ENCODE measurements at places on chromosomes 7 and 10.

DNA sequence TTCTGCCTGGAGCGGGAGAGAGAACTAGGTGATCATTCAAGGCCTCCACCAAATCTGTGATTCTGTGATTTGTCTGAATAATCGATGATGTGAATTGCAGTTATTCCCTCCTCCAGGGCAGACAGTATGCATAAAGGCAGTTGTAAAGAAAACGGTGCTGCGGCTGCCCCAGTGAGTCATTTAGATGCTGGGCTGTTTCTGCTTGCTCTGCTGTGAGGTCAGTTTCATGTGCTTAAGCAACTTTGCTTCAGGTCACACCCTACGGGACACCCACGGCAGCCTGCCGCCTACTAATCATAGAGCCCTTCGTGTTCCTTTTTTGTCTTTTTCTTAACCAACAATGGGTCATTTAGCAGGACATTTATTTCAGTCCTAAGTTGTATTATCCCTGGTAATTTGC, 158.1 kb upstream of the PITRM1 start:
- DNase-seq = no peak

- no peak for DNase-seq
These were observed 171.7 kb downstream of the LSM5 start for GRCh38 chr7:32318300-32319011.

- DNase-seq = no peak
These were observed 1.4 kb downstream of the GIMAP5 start for GRCh38 chr7:150738591-150739001.

DNA sequence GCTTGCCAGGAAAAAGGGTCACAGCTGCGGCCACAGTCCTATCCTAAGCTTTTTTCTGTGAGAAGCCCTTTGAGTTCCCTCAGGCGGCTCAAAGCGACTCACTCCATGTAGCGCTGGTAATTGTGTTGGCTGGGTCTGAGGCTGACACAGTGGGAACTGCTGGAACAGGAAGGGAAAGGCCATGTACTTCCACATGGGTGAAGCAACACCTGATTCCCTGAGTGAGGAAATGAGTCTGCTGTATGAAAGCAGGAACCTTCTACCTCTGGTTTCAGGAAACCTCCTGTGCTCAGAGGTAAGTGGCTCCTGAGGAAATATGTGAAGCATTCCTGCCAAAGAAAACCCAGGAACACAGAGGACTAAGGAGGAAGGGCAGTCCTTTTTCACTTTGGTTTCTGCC, 734.6 kb upstream of the SORCS1 start:
- DNase-seq = no peak

- DNase-seq = no peak
These were observed 29.0 kb downstream of the TRIM8 start for GRCh38 chr10:102673236-102673818.

DNA sequence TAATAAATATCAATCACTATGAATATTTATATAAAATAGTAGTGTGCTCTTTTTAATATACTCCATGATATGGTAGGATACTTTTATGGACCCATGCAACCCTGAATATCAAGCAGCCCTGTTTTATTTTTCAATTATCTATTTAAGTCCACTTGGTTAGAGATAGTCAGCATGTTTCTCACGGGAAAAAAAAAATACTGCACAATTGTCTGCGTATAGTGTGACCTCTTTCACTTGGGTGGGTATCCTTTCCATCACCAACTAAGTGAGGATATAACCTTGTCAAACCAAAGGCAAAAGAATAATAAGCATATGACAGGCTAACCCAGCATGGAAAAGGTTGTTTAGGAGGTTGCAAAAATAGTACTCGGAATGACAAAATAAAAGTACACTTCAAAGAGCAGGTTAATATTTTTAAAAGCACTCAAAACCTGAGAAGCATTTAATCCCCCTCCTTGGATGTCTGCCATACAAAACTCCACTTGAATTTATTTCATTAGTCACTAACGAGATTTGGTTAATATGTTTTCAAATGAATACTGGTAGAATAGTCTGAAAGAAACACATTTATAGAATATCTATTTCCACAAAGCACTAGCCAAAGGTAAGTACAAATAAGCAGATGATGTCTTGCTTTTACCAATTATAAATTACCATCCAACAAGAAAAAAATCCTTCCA, 76.5 kb downstream of the IMMP2L start:
- DNase-seq = peak; percentile 60

- DNase-seq = no peak
These were observed 157.5 kb downstream of the TAX1BP1 start for GRCh38 chr7:27897441-27897847.

GRCh38 chr10:76191336-76191735, 759.9 kb downstream of the LRMDA start:
- no peak for DNase-seq

DNA sequence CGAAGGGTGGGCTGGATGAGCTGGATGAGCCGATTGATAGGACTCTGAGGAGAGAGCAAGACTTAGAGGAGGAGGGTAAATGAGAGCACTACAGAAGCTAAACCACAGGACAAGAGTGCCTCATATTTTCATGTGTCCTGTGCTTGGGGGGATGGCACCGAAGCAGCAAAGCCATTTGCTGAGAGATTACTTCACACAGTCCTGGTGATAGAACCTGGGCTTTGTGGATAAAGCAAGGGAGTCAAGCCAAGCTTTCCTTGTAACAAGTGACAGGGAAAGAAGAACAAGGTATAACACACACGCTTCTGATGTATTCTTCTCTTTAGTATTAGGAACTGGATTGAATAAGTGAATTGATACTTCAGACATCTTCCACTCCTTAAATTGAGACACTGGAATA, 253.7 kb downstream of the ANKRD7 start:
- DNase-seq = peak; percentile 63

All from NCI-H1092 treated with DMSO at 0.1 percent for 48 hours (cell line).